Activated naive CD8-positive, alpha-beta T cell treated with anti-CD3 and anti-CD28 coated beads for 36 hours (primary cell): ENCODE measurements at places on chromosomes 2 and 18.

GRCh38 chr2:226788881-226789490 is 10.6 kb downstream of the IRS1 start:
- DNase-seq, result no peak

DNA sequence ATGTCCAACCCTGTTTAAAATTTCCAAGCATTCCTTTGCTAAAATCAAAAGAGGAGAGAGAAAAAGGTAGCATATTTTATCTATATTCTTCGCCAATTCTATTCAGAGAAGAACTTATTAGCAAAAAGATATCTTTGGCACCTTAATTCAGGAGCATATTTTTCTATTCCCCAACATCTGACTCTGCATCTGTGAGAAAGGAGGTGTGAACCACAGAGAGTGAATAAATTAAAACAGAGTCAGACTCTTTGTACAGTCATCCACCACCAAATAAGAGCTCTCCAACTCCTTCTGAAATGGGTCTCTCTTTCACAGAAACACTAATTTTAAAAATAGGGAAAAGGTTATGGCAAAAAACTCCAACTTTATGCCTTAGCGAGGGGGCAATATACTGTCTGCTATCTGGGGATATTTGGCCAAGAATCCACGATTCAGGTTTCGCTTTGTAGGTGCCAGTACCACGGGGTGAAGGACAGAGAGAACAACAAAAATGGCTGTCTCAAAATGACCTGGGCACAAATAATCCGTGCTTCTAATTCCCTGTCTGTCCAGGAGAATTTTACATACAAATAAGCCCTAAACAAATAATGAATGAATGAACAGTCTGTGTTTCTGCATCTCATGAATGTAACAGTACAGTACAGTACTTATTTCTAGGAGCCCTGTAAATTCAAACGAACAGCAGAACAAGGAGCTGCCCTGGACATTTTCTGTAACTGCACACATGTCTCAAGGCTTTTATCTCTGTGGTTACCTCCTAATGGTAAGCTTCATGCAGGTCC is 43.4 kb downstream of the EPB41L3 start:
- DNase-seq, result no peak

DNA sequence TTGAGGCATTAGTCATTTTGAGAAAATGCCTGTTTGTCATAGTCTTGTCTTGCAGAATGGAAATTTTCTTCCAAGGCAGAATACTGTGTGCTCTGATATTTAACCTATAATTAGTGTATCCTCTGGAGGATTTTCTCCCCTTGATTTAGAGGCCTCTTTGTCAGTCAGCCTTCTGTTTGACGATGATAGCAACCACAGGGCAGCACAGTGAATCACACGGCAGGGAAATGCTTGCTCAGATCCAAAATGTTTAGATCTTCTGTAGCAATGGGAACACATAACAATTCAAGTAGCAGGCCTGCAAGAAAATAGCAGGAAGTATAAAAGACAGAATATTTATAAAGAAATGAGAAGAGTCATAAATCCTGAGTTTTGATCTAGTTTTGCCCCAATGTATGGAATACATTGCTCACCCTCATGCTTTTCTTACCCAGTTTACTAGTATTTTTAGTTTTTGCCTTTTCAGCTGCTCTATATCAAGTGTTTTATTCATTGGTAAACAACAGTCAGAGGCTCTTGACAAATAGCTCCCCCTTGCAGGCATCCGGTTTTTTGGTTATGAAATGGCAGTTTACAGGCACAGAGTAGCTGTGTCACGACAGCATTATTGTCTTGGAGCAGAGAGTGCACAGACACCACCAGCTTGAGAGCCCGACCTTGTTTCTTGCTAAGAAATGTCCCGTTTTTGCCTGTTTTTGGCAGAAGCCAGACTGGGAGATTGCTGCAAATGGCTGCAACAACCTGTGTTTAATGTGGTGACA is 185.1 kb downstream of the MYO3B start:
- no peak for DNase-seq

DNA sequence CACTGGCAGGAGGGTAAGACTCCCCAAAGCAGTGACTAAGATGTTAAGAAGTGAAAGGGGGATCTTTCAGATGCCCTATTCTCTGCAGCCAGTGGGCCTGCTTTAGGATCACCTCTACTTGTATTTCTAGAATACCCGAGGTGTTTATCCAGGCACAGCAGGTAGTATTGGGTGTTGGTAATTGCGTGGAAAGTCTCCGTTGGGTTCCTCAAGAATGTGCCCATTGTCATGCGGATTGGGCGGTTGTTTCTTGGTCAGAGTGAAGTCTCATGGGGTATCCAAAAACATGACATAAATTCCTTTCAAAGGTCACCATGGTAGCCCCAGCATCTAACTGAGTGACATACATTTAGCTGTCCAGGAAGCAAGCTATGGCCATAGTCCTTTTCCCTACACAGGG is 308.8 kb downstream of the RPIA start:
- DNase-seq, result no peak

DNA sequence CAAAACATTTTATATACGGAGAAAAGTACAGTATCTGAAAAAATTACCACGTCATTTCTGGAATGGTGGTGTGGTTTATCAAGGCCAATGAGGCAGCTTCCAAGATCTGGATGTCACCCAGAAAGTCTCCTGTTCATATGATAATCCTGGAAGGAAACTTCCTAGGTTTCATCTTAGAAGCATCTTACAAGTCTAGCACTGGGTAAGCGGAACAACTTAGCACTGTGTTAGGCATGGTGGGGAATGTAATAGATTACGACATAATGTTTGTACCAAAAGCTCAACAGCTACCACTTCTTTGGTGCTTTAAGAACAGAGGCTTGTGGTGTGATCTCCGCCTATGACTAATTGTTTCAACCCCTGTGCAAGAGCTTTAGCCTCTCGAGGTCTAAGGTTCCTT is 63.1 kb upstream of the LYPD1 start:
- no peak for DNase-seq

DNA sequence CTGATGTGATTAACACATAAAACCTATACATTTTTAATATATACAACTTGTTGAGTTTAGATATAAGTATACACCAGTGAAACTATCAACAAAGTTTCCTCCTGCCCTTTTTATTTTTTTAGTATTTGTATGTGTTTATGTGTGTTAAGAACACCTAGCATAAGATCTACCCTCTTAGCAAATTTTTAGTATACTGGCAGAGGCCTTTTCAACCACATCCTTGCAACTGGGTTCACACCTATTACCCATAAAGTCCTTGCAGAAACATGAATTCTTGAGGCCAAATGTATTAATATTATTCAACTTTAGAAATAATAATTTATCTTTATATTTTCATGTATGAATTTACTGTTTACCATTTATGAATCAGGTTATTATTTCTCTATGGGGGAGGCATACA is 119.7 kb upstream of the CRIM1 start:
- no peak for DNase-seq

DNA sequence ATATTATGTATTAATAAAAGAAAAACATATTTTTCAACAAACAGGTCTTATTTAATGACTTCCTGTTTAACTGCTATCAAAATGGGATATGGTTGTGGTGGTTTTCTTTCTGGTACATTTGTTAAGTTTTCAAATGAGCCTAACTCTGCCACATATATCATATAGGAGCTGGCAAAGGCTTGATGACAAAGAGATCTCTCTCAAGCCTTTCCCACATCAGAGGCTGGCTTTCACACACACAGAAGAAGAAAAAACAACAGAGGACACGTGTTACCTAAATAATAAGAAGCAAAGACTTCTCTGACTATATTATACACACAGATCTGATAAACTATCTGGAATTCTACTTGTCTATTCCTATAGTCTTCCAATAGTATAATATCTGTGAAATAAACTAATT is 46.1 kb downstream of the CFAP36 start:
- DNase-seq, result no peak

- DNase-seq, result peak; percentile 92
These were observed at the start of gene HS6ST1 for GRCh38 chr2:128318776-128319464. Gene HS6ST1, minus strand, starts transcription at chr2:128318868. Its CDS starts 305 bp downstream, at chr2:128318563.
